EH (cell line): ENCODE measurements at places on chromosomes 13 and 19.

DNA sequence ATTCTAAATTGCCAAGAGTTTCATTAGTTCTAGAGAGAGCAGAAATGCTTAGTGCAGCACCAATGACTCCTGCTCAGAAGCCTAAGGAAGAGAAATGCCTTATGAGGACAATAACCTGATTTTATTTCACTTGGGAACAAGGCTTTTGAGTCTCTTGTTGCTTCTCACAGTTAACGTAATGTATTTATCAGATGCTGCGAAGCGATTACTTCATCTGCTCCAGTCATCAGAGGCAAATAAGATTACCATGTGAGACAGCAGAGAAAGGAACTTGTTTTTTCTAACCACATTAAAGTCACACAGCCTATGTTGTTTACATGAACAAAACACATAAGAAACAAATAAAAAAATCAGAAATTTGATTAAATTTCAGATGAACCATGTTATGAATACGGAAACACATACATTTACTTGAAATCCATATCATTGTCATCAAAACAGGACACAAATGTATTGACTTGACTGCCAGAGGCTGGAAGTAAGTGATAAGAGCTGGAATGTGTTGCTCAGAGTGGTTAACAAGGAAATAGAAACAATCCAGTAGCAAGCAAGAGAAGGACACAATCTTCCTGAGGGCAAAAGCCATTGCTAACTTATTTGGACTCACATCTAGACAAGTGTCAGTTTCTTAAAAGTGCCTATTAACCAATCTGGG lies 147.3 kb downstream of the LHFPL6 start:
- no peak for DNase-seq

DNA sequence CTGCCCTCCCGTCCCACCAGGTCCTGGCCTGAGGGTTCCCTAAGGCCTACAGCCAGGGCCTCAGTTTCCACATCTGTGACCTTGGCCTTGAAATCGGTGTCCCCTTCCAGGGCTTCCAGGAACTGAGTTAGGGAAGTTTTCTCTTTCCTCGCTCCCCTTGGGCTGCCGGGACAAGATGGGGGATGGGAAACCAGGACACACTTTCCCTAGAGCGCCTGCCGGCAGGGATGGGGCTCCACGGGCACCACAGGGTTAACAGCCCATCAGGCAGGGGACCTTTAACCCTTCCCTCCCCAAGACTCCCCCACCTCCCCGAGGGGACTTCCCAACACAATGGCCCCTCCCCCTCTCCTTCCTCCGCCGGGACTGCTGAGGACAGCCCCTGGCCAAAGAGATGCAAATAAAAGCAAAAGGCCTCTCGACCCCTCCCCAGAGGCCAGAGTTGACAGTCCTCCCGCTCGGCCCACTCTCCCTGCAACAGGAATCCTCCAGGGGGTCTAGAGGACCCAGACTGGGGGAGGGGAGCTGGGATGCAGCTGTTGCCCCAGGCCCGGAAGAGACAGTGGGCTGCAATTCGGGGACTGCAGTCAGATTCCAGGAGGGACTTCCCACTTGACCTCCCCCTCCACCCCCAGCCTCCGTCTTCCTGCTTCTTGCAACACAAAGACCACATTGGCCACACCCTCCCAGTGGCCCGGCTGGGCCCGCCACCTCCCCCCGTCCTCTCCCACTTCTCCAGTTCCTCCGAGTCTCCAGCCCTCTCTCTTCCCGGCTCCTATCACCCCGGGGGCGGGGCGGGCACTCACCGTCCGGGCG lies 3.4 kb downstream of the BBC3 start:
- peak; percentile 97 for DNase-seq

DNA sequence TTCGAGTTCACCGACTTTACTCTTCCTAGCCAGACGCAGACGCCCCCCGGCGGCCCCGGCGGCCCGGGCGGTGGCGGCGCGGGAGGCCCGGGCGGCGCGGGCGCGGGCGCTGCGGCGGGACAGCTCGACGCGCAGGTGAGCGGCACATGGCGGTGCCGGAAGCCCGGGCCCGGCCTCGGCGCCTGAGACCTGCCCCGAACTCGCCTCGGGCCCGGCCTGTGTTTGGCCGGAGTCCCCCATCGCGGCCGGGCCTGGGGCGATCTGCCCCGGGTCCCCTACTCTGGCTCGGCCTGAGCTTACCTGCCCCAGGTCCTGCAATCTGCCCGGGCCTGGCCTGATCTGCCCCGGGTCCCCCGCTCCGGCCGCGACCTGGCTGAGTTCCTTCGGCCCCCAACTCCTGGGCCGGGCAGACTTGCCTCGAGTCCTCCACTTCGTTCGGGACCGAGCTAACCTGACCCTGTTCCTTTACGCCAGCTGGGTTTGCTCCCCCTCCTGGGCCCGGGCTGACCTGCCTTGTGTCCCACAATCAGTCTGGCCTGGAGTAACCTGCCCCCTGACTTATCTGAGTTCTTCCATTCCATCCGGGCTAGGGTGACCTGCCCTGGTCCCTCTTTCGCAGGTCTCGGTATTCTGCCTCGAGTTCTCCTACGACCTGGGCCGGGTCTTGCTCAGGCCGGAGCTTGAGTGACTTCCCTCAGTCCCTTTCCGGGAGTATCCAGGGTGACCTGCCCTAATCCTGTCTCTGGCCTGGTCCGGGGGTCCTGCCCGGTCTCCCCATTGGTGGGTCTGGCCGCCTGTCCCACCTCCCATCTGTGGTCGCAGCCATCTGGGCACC lies 764 bp downstream of the UPF1 start:
- peak; percentile 42 for DNase-seq

DNA sequence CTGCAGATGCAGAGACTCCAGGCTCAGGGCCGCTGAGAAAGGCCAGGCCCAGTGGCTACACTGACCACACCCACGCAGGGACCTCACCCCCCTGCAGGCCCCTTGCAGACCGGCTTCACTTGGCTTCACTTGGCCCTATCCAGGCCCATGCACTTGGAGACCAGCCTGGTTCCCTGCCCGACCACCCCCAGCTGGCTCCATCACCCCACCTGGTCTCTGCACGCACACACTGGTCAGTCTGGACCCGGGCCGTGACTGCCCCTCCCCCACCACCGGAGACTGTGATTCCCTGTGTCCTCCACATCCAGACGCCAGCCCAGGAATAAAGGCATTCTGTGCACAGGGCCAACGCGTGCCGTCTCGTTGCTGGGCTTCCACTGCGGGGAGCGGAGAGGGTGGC lies 4.9 kb upstream of the EBI3 start:
- no peak for DNase-seq

- no peak for DNase-seq
Observed at GRCh38 chr13:51881296-51881695, 19.5 kb downstream of the CCDC70 start.

DNA sequence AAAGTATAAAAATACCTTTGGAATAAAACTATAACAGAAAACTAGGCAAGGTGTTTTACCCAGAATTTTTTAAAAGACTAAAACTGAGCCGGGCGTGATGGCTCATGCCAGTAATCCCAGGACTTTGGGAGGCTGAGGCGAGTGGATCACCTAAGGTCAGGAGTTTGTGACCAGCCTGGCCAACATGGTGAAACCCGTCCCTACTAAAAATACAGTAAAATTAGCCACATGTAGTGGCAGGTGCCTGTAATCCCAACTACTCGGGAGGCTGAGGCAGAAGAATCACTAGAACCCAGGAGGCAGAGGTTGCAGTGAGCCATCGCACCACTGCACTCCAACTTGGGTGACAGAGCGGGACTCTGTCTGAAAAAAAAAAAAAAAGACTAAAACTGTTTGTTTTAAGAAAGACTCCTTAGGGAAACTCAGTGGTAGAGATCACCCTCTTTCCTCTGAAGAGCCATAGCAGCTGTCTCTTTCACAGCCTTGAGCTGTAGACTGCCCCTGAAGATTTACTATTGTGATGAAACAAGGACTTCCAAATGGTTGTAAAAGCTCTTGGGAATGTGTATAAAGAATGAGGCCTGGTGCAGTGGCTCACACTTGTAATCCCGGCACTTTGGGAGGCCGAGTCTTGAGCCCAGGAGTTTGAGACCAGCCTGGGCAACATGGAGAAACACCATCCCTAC lies 14.7 kb upstream of the KCTD4 start:
- DNase-seq, result peak; percentile 19

DNA sequence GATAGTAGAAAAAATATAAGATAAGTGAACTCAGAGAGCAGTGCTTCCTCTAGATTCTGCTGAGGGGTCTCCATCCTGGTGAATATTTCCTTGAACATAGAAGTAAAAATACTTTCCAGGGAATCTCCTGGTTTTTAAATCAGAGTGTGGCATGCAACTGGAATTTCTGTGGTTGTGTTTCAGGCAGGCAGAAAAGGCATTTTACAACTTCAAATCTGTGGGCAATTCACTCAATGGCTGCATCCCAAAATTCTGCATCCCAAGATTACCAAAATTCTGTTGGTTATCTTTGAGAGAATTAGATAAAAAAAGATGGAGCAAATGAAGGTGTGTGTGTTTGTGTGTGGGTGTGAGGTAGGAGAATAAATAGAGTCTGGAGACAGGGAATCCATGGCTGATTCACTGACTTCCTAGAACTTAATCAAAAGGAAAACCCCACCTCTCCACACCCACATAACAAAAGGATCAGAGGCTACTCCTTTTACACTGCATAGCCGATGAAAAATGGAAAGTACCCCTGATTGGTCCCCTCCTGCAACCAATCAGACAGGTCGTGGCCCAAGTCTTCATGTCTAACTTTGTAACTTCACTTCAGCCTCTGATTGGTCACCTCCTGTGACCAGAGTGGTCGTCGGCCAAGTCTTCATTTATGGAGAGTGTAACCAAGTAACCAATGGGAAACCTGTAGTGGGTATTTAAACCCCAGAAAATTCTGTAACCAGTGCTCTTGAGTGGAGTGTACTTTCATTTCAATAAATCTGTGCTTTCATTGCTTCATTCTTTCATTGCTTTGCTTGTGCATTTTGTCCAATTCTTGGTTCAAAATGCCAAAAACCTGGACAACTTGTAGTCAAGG lies 112.8 kb downstream of the DLEU7 start:
- no peak for DNase-seq

- DNase-seq, result no peak
Observed at GRCh38 chr19:15021286-15022007, 27.8 kb upstream of the CASP14 start.

- peak; percentile 41 for DNase-seq
Observed at GRCh38 chr13:74203576-74203975, 69.4 kb upstream of the KLF12 start.

GRCh38 chr13:44906230-44906629 lies 83.0 kb downstream of the NUFIP1 start:
- DNase-seq, result no peak

GRCh38 chr13:27868641-27869435 lies 51.0 kb upstream of the PDX1 start:
- peak; percentile 6 for DNase-seq

GRCh38 chr19:5271145-5271544 lies 69.5 kb downstream of the PTPRS start:
- peak; percentile 11 for DNase-seq

- DNase-seq, result no peak
Observed at GRCh38 chr19:45954156-45954555, 19.5 kb downstream of the NOVA2 start.
